PC-9 (cell line): ENCODE measurements at places on chromosomes 12 and 14.

GRCh38 chr12:78721906-78722305, 142.7 kb upstream of the SYT1 start:
- H3K27ac ChIP-seq = no peak overlapping the region
- H3K4me3 ChIP-seq = no peak overlapping the region
- DNase-seq = no peak
- H3K27me3 ChIP-seq = no peaks in the 10 kb centered on the region

- no peak for DNase-seq
- peaks cover 24% of the 10 kb centered on the region for H3K4me1 ChIP-seq
- peak overlapping the region; percentile 43 for H3K27ac ChIP-seq
- peak overlapping the region; percentile 16; the same call in 1 of the 2 replicates for H3K4me3 ChIP-seq
- no peaks in the 10 kb centered on the region for H3K27me3 ChIP-seq
Observed at GRCh38 chr12:64790166-64790565, 31.0 kb upstream of the GNS start.

- no peaks in the 10 kb centered on the region for H3K27me3 ChIP-seq
- H3K27ac ChIP-seq = no peak overlapping the region
- no peak overlapping the region for H3K4me3 ChIP-seq
- H3K4me1 ChIP-seq = no peaks in the 10 kb centered on the region
Observed at GRCh38 chr14:20180486-20180885, 10.2 kb upstream of the OR11G2 start.

DNA sequence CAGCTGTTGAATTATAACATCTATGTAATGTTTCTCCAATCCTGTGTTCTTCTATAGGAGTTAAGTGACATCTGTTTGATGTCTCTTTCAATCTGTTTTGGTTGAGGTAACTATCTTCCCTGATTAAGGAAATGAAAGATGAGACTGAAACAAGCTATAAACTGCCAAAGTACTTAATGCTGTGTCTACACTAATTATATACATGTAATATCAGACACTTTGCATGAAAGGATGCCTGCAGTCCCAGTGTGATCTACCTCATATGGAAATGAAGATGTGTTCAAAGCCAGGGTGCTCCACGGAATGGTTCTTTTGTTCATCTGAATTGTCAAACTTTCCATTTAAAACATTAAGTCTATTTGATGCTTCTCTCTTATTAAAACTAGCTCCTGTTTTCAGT, 958.3 kb downstream of the GALC start:
- no peaks in the 10 kb centered on the region for H3K27me3 ChIP-seq
- no peaks in the 10 kb centered on the region for H3K36me3 ChIP-seq
- H3K27ac ChIP-seq = no peak overlapping the region
- no peaks in the 10 kb centered on the region for H3K4me1 ChIP-seq
- DNase-seq = no peak

DNA sequence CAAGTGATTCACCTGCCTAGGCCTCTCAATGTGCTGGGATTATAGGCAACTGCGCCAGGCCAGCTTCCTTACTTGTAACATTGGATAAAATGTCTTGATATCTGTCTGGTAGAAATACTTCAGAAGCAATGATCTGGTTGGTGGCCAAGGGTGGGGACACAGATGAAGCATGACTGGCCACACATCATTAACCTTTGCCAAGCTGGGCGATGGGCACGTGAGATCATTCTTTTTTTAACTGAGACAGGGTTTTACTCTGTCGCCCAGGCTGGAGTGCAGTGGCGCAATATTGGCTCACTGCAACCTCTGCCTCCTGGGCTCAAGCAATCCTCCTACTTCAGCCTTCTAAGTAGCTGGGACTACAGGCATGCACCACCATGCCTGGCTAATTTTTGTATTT, 31.1 kb downstream of the PLEKHH1 start:
- H3K27me3 ChIP-seq = no peaks in the 10 kb centered on the region
- H3K4me3 ChIP-seq = no peak overlapping the region
- H3K36me3 ChIP-seq = no peaks in the 10 kb centered on the region
- peaks cover 8% of the 10 kb centered on the region; the same call in 1 of the 2 replicates for H3K4me1 ChIP-seq
- DNase-seq = no peak

DNA sequence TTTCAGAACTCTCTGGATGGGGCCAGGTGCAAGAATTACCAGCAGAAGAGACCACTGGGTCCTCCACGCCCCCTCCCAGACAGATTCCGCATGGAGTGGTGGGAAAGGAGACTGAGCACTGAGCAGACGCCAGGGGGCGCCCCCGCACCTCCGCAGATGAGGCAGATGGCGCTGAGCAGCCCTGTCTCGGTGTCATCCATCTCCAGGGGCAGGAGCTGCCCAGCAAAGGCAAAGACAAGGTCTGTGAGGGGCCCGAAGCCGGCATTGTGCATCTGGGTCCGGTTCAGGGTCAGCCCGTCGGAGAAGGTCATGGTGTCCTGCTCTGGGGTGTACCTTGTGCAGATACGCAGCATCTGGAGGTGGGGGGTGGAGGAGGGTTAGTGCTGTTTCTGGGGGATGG, 6.3 kb upstream of the ITGB7 start:
- peaks cover 18% of the 10 kb centered on the region for H3K36me3 ChIP-seq
- DNase-seq = peak; percentile 75
- H3K27me3 ChIP-seq = no peaks in the 10 kb centered on the region
- peaks cover 30% of the 10 kb centered on the region for H3K4me1 ChIP-seq
- no peak overlapping the region for H3K27ac ChIP-seq

- no peaks in the 10 kb centered on the region for H3K27me3 ChIP-seq
- DNase-seq = no peak
- H3K27ac ChIP-seq = no peak overlapping the region
- no peak overlapping the region for H3K4me3 ChIP-seq
- no peaks in the 10 kb centered on the region; the same call in 1 of the 2 replicates for H3K4me1 ChIP-seq
- H3K36me3 ChIP-seq = no peaks in the 10 kb centered on the region
Observed at GRCh38 chr12:18422871-18423270, 161.6 kb downstream of the PIK3C2G start.

- H3K36me3 ChIP-seq = peaks cover 22% of the 10 kb centered on the region
- no peaks in the 10 kb centered on the region for H3K4me1 ChIP-seq
- H3K27ac ChIP-seq = no peak overlapping the region
- no peaks in the 10 kb centered on the region for H3K27me3 ChIP-seq
- DNase-seq = no peak
Observed at GRCh38 chr12:108523365-108523764, 8.3 kb downstream of the FICD start.

- H3K36me3 ChIP-seq = no peaks in the 10 kb centered on the region
- H3K27ac ChIP-seq = no peak overlapping the region
- H3K4me1 ChIP-seq = no peaks in the 10 kb centered on the region
Observed at GRCh38 chr14:55929136-55929535, 189.1 kb upstream of the PELI2 start.

DNA sequence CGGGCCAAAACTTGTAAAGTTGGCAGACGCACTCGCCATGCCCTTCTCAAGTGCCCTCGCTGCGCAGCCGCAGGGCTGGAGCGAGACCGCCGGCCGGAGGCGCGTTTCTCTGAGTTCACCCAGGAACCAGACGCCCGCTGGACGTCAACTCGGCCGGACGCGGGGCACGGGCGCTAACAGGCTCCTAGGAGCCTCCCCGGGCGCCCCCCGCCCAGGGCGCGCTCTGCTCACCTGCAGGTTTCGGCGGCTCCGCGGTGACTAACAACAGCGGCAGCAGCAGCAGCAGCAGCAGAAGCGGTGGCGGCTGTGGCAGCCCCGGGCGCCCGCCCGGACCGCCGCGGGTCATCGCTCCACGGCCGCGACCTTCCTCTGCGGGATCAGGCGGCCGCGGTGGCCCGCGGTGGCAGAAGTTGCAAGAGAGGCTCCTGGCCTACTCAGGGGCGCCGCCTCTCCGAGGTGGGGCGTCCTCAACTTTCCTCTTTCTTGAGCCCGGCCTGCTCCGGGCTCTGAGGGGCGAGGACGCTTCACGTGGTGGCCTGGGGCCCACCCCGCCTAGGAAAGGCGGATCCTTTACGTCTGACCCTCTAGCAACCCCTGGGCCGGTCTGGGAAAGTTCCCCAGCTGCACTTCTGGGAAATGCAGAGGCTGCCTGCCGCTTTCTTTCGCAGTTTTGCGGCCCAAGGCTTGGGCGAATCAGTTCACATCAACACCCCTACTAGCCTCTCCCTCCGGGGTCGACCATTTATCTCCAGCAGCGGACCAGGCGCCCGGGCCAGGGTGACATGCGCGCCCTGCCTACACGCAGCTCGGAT, at the start of gene PLBD1:
TSS of gene PLBD1 (minus strand) at position 533 of the 812 bp plus-strand sequence. CDS start at position 346, 187 bp downstream.
- no peak within 1 kb of the TSS for H3K27ac ChIP-seq
- DNase-seq = peak; percentile 40
- no peaks in the 10 kb centered on the region for H3K36me3 ChIP-seq
- H3K27me3 ChIP-seq = no peaks in the 10 kb centered on the region
- no peaks in the 10 kb centered on the region for H3K4me1 ChIP-seq
- H3K4me3 ChIP-seq = peak within 1 kb of the TSS; percentile 60

GRCh38 chr14:90412058-90412457, 15.2 kb downstream of the CALM1 start:
- H3K36me3 ChIP-seq = no peaks in the 10 kb centered on the region
- no peaks in the 10 kb centered on the region for H3K27me3 ChIP-seq
- DNase-seq = no peak
- H3K27ac ChIP-seq = no peak overlapping the region
- no peak overlapping the region for H3K4me3 ChIP-seq
- H3K4me1 ChIP-seq = no peaks in the 10 kb centered on the region

DNA sequence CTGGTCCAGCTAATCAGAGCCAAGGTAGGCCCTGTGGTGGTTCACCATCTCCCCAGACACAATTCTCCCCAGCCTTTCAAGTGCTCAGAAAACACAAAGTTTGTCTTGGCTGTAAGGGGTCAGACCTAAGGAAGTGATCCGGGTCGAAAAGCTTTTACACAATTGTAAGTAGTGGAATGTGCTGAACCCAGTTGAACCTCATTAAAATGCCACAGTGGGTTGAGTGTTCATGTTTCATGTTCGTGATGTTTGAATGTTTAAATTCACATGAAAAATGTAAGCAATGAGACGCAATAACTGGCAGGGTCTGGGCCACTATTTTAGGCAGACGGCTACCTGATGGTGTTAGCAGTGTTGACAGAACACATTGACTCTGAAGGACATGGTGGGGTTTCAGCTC, 60.9 kb upstream of the JDP2 start:
- H3K27ac ChIP-seq = no peak overlapping the region
- peaks cover 31% of the 10 kb centered on the region for H3K27me3 ChIP-seq
- DNase-seq = no peak
- H3K4me3 ChIP-seq = no peak overlapping the region

GRCh38 chr12:104650541-104650940, 193.8 kb downstream of the CHST11 start:
- H3K4me3 ChIP-seq = no peak overlapping the region
- H3K4me1 ChIP-seq = no peaks in the 10 kb centered on the region
- H3K27me3 ChIP-seq = no peaks in the 10 kb centered on the region
- no peak for DNase-seq
- peaks cover 6% of the 10 kb centered on the region; the same call in 1 of the 2 replicates for H3K36me3 ChIP-seq

GRCh38 chr12:54572881-54573280, 15.6 kb downstream of the PPP1R1A start:
- H3K27ac ChIP-seq = no peak overlapping the region
- H3K36me3 ChIP-seq = no peaks in the 10 kb centered on the region
- H3K27me3 ChIP-seq = peaks cover 92% of the 10 kb centered on the region
- H3K4me1 ChIP-seq = no peaks in the 10 kb centered on the region

GRCh38 chr12:111011999-111012600, 91.7 kb upstream of the MYL2 start:
- H3K4me1 ChIP-seq = no peaks in the 10 kb centered on the region
- no peaks in the 10 kb centered on the region for H3K36me3 ChIP-seq
- DNase-seq = no peak
- no peak overlapping the region for H3K27ac ChIP-seq
- H3K4me3 ChIP-seq = no peak overlapping the region

DNA sequence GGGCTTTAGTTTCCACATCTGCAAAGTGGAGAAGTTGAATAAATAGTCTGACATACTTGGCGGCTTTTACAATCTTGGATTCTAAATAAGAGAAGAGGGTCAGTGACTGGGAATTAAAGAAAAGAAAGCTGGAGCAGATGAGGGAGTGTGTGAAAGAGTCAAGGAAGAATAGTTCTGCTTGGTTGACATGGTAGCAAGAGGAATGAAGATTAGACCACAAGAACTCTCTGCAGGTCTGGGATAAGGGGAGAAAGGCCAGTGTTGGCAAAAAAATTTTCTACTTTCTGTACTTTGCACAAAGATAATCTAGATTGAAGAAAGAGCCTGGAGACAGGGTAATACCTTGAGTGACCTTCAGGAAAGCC, 5.9 kb downstream of the ITGB7 start:
- no peaks in the 10 kb centered on the region for H3K36me3 ChIP-seq
- H3K4me1 ChIP-seq = peaks cover 11% of the 10 kb centered on the region
- H3K27me3 ChIP-seq = no peaks in the 10 kb centered on the region
- no peak overlapping the region for H3K4me3 ChIP-seq
- no peak overlapping the region for H3K27ac ChIP-seq
- no peak for DNase-seq

GRCh38 chr14:98278800-98279199, 993.2 kb downstream of the BCL11B start:
- H3K27ac ChIP-seq = no peak overlapping the region
- no peaks in the 10 kb centered on the region for H3K4me1 ChIP-seq
- H3K4me3 ChIP-seq = no peak overlapping the region
- DNase-seq = no peak

GRCh38 chr14:89907655-89908054, 46.9 kb downstream of the EFCAB11 start:
- H3K4me1 ChIP-seq = 0 out of 2 replicates have a peak, but pooled peaks cover 4% of the 10 kb centered on the region
- no peak overlapping the region for H3K27ac ChIP-seq
- no peaks in the 10 kb centered on the region for H3K27me3 ChIP-seq

- H3K4me1 ChIP-seq = no peaks in the 10 kb centered on the region
- no peak for DNase-seq
- H3K36me3 ChIP-seq = no peaks in the 10 kb centered on the region
- no peak overlapping the region for H3K4me3 ChIP-seq
Observed at GRCh38 chr12:131287938-131288764, 334.4 kb downstream of the ADGRD1 start.
